ENCODE measurements at places on chromosomes 12 and 14.

DNA sequence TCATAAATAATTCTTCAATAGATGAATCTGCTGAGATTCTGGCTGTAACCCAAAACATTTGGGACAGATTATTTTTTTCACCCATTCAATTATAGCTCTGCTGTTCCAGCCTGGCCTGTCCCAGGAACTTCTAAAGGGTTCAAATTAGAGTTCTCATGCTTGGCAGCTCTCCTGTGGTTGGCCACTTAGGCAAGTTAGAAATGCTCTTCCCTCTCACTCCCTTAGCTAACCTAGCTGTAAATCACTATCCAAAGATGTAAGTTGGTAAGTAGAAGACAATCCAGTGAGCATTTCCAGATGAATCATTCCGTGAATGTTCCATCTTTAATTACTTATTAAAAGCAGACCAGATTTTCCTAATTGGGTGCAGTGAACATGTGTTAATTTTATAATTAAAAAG, 760.4 kb upstream of the TBX3 start:
- no peak for DNase-seq

- no peak for DNase-seq
Measured at GRCh38 chr12:125528281-125528680, 463.0 kb downstream of the AACS start.

DNA sequence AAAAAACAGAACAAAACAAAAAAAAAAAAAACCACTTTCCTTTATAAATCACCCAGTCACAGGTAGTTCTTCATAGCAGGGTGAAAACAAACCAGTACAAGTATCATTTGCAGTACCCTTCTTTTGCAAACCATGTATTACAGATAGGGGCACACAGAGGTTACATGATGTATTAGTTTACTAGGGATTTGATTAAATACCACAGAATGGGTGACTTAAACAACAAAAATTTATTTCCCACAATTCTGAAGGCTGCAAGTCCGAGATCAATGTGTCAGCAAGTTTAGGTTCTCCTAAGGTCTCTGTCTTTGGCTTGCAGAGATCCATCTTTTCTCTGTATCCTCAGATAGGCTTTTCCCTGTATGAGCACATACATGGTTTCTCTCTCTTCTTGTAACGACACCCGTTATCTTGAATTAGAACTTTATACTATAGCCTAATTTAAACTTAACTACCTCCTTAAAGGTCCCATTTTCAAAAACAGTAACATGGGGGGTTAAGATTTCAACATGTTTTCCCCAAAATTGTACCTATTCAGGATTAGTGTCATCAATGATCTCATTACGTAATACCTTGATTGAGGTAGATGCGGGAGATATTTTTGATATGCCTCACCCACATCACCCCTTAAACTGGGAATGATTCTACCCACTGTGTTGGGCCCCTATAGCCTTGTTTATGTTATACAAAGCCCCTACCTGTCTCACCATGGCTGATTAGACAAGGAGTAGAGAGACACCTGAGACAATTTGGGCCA, 3.5 kb upstream of the CEP128 start:
- DNase-seq = no peak

DNA sequence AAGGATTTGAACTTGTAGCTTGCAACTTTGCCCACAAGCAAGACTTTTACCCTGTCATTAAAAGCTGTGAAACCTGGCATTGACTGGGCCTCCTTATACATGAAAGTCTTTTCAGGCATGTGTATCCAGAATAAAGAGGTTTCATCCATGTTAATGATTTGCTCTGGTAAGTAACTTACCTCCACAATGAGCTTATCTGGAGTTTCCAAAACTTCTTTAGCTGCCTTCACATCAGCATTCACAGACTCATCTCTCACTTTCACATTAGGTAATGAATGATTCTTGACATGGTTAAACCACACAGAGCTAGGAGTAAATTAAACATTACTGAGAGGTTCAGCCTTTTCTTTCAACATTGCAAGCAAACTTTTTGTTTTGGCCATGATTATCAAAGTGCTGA, 234.4 kb upstream of the CLEC14A start:
- no peak for DNase-seq

- DNase-seq = no peak
Measured at GRCh38 chr12:71876137-71876799, 36.7 kb downstream of the TBC1D15 start.
